ENCODE measurements at places on chromosomes 2 and 18.

DNA sequence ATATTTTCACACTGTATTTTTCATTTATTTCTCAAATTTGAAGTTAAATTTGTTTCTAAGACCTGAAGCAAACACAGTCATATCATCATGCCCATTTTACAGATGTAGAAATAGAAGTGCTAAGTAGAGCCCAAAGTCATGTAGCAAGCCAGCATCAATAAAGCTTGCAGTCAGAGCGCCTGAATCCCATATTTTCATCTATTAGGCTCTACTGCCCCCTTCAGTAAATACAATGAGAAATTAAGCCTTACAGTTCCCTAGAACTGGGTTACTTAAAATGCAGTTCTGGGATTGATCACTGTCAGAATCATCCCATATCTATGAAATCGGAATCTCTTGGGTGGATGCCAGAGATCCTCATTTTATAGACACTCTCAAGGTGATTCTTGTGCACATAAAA, 419.9 kb downstream of the TGIF1 start:
- DNase-seq: no peak

DNA sequence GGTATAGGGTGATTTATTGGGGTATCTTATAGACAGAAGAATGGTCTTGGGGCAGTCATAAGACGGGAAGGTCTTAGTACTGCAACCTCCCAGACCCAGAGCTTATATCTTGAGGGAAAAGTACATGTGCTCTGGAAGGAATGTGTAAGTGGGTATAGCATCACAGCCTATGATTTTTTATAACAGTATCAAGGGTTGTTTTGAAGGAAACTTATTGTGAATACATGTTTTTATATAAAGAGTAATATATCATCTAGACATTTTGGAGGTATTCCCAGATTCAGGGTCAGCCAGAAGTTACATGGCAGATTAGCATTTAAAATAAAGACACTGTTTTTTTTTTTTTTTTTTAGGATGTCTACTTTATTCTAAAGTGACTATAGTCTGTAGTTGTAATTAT, 47.6 kb upstream of the STON1 start:
- peak; percentile 42 for DNase-seq

DNA sequence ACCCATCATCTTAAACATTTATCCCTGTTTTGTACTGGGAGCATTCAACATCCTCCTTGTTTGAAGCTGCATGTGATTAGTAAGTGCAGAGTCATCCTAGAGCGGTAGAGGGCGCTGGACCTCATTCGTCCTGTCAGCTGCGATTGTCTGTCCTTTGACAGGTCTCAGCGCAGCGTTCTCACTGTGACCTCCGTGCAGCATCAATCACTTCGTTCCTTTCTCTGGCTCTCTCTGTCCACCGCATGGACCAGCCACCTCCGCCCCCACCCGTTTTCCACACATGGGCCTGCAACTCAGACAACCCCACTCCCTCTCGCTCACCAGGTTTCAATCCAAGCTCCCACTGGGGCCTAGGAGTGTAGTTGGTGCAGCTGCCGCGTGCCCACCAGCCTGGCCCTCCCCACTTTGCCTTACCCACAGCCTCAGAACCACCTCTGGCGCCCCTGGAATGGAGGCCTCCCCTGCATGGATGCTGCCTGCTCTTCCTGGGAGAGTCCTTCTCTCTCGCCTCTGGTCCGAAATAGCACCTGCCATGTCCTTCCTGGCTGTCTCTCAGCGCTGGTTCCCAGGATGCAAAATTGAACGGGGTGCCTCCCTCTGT, 90.5 kb downstream of the NDUFA10 start:
- no peak for DNase-seq

DNA sequence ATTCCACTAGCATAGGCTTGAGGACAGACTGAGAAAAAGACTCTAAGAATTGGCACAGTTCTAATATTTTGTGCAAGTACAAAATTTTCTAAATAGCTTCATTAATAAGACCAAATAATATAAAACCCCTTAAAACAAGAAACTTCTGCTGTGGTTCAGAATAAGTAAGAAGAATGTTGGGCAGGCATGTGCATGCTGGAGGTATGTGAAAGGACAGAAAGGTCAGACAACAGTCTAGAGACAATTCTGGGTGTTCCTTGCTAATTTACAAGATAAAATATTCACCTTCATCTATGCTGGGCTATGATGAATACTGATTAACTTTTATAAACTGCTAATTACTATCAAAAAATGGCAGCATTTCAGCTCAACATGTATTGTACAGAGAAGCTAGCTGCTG, 14.9 kb downstream of the CEBPZOS start:
- no peak for DNase-seq

- no peak for DNase-seq
These were observed 53.1 kb downstream of the MERTK start for GRCh38 chr2:111951486-111951885.

- DNase-seq: no peak
These were observed 1341.3 kb upstream of the LRRTM1 start for GRCh38 chr2:81645745-81646301.

GRCh38 chr2:110948027-110948674, 172.6 kb upstream of the BCL2L11 start:
- no peak for DNase-seq

DNA sequence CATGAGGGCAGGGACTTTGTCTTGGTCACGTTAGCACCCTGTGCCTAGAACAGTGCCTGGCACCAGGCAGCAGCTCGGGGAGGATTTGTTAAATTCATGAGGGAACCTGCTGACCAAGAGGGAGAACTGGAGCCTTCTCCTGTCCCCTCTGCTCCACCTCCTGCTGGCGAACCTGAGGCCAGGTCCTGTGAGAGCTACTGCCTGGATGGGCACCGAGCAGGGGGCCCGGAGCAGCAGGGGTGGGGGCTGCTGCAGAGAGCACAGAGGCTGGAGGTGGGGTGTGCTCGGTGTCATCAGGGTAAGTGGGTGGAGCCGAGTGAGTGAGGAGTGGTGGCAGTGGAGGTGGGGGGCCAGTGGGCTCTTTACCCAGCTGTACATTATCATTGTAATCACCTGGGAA, 52.1 kb upstream of the FAHD2A start:
- no peak for DNase-seq

DNA sequence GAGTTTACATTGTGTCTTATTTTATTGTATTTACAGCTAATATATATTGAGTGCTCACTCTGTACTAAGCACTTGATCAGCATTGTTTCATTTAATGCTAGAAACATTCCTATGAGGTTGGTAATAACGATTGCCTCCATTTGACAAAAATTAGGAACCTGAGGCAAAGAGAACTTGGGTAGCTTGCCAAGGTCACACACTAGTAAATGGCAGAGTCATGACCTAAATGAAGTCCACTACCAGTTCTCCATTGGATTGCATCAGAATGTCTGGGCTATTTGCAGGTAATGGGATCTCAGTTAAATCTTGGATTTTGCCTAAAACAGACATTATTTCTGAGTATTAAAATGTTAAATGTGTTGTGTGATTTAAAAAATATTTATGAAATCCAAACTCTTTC, 65.8 kb upstream of the CRIM1 start:
- DNase-seq: no peak

DNA sequence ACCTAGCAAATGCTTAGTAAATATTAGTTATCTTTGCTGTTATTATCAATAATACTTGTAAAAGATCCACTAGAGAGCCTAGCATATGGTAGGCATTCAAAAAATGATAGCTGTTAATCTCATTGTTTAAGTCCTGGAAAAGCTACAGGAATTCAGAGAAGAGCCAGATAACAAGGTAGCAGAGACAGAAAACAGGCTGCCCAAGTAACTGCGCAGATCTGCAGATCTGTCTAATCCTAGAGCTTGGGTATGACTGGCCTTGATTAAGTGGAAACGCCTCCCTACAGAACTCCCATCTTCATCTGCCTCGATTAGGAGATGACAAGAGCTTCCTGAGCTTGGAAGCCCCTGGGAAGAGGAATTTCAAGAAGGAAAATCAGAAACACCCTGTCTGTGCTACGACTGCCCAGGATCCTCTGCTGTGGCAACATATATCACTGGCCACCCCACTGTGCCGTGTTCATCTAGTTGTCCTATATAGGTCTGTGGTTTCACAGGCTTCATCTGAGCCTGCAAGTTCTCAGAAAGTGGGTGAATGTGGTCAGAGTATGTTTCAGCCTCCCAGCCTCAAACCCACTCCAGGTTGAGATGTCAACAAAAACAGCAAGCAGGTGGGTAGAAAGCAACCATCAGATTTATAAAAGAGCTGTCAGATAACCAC, 151.5 kb upstream of the PKDCC start:
- no peak for DNase-seq

GRCh38 chr18:75199327-75199726, 9.6 kb downstream of the PTGR3 start:
- DNase-seq: no peak
